ENCODE measurements at places on chromosomes 12 and 14.
A peak's percentile ranks its signal among the peaks of the same experiment; 100 is the strongest.

DNA sequence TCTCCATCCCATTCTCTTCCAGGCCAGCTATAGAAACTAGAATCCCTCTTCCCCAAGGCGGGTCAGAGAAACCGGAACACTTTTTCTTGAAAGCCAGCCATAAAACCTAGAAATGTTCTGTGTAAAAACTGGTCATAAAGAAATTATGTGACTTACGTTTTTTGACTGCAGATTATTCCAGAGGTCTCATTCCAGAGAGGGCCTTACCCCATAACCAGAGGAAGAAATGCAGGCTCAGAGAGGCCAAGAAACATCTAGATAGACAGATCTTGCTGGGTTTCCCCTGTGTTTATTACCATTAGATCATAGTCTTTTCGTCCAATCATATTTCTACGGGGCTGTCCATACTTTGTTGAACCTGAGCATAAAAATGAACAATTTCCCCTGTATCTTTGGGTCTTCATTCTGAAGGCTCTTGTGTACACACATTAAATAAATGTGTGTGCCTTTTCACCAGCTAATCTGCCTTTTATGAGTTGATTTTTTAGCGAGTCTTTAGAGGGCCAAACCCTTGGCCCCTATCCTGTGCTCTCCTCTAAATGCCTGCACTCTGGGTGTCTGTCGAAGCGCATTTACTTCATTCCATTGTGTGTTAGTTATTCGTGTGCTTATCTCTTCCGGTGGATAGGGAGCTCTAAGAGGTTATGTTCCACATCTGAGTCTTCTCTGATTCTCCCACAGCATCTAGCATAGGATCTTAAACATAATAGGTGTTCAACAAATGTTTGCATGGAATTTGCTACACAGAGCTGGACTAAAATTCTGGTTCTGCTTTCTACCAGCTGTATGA lies 163.0 kb downstream of the ADCK1 start:
- no peak for DNase-seq

DNA sequence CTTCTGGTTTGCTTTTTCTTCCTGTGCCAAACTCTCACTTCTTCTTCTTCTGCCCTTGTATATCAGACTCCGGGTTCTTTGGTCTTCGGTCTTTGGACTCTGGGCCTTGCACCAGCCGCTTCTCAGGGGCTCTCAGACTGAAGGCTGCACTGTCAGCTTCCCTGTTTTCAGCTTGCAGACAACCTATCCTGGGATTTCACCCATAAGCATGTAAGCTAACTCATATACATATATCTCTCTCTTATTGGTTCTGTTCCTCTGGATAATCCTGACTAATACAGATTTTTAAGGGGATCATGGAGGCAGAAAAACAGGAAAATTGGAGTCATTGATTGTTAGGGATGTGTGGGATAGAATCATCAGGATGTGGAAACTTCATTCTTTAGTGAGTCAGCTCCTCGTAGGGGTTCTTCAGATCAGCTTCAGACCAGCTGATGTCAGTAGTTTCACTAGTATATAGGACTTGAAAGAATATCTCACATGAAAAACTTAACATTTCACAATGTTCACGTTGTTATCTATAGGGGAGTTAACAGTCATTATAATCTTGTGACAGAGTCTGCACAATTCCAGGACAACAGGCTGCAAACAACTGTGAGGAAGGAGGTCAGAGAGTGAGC lies 102.9 kb downstream of the RASSF9 start:
- no peak for DNase-seq

DNA sequence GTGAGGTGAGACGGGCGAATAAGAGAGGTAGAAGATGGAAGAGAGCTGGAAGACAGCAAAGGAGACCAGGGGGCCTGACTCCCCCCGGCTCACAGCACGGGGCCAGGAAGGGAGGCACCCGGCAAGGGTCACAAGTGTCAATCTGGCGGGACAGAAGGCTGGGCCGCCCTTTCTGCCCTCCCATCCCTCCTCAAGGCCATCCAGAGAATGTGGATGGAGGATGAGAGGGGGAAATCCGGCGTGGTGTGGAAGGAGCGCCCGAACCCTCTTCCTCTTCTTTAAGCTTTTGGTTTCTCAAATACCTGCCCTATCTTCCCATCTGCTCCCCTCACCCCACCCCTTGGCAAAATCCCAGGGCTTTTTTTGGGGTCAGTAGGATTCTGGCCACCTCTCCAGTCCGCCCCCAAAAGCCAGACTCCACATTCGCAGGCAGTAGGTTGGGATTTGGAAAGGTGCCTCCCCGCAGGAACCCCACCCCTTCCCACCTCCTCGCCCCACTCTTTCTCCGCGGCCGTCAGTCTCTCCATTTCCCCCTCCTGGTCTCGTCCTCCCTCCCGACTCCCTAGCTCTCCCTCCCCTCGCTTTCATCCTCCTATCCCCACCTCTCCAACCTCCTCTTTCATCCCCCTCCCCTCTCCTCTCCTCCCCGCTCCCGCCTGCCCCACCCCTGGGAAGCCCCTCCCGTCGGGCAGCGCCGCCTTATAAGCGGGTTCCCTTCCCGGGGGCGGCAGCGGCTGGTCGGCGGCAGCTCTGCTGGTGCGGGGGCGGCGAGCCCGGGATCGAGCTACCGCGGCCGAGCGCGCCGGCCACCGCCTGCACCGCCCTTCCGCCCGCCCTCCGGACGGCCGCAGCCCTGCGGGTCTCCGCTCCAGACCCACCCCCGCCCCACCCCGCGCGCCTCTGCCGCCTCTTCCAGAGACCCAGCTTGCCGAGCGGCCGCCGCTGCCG lies at the start of gene PTMS:
Gene PTMS, plus strand, starts transcription at position 730 of the 948 bp plus-strand sequence. CDS start 343 bp downstream, outside the sequence.
- DNase-seq = no peak

- no peak for DNase-seq
These were observed 6.3 kb upstream of the HOXC4 start for GRCh38 chr12:54047160-54047963.

DNA sequence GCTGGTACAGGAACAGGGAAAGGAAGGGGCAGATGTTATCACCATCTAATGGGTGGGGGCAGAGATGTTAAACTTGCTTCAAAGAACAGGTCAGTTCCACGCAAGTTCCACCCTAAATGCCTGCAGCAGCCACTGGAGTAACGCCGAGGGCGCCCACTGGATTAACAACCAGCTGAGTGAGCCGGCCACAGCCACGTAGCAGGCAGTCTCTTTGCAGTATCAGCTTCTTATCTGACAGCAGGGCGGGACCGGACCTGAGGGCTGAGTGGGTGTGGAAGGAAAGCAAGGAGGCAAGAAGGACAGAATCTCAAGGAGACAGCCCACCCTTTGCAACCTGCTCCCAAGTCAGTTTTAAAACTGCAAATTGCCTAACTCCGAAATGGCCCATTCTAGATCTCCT lies 38.4 kb upstream of the FOXN3 start:
- DNase-seq = no peak

GRCh38 chr12:6952121-6952862 lies 1.1 kb downstream of the PTPN6 start:
- no peak for DNase-seq

- DNase-seq = peak; percentile 11
These were observed 25.1 kb upstream of the CDK17 start for GRCh38 chr12:96425321-96425720.

- DNase-seq = no peak
These were observed 5.5 kb downstream of the DNAH10 start for GRCh38 chr12:123767613-123768012.

- DNase-seq = no peak
These were observed 6.4 kb upstream of the GLIPR1 start for GRCh38 chr12:75474116-75474515.

- no peak for DNase-seq
These were observed 24.7 kb upstream of the RNASE1 start for GRCh38 chr14:20827326-20827725.

DNA sequence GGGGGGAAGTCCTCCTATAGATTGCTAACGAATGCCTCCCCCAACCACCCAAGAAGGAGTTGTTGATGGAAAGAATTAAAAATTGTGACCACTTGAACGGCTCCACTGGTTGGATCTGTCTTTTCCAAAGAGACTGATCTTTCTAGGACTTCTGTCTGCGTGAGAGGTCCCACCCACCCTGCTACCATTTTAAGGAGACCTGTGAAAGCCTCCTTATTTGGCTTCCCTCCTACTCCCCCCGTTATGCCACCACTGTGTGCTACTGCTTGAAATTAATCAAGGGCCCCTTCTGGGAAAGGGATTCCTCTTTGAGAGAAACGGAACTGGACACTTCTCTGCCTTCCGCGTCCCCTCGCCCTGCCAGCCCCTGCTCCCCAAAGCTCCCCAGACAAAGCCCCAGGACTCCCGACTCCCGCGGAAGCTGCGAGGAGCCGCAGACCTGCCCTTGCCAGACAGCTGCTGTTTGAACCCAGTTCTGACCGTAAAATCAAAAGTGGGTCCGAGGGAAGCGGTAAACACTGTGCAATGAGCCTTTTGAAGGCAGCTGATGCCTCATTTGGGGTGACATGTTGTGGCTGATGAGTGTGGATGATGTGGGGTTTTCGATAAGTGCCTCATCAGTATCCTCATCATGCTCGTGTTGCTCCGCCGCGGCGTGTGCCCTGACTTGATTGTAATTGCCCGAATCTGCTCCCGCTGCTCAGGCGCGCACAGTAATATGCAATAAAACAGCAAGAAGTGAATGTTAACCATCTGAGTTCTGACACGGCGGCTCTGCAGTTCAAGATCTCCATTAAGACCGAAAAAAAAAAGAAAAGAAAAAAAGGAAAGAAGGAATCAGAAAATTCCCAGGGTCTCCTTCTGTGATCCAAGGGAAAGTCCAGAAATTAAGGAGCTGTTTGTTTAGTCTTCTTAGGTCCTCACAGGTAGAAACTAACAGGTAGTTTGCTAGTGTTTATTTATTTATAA lies 48.2 kb downstream of the MBIP start:
- DNase-seq = no peak

GRCh38 chr14:50954811-50955372 lies 10.6 kb upstream of the PYGL start:
- no peak for DNase-seq

- DNase-seq = no peak
These were observed 17.3 kb downstream of the PCNX1 start for GRCh38 chr14:70924521-70924920.

DNA sequence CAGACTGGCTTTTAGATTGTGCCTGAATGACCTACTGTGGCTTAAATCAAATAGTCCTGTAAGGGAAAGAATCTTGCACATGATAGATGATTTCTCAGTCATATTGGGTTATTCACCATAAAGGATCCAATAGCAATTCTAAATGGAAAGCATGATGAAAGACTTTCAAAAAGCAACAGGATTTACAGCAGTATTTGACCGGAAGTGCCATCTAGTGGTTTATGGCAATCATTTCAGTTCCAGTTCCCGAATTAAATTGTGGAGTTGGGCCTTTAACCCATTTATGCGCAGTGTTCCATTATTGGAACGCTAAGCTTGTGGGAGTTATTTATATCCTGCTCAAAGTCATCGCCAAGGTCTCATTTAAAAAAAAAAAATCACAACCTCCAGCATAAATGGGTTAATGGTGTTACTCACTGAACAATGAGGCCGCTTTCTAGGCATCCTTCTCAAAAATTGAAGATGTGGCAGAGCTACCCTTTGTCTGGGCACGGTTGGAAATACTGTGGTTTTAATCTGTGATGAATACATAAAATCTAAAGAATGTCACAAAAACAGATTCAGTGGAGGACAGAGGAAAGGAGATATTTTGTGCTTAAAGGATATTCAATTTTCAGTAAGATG lies 60.8 kb upstream of the REP15 start:
- DNase-seq = no peak

DNA sequence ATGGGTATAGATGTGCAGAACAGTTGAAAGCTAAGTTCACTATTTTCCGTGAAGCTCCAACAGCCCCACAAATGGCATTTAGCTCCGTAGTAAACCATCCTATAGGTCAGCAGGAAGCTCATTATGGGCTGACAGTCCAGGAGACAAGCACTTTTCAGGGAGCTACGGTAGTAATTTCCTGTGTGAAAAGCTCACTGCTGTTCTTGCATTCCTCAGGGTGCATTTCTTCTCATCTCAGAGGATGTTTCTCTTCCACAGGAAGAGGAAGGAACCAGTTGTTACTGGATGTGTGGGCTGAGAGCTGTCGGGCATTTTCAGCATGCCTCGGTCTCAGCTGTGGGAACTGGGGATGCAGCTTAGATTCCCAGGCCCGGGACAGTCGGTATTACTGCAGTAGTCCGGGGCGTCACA lies 72.8 kb downstream of the GALNT4 start:
- no peak for DNase-seq

DNA sequence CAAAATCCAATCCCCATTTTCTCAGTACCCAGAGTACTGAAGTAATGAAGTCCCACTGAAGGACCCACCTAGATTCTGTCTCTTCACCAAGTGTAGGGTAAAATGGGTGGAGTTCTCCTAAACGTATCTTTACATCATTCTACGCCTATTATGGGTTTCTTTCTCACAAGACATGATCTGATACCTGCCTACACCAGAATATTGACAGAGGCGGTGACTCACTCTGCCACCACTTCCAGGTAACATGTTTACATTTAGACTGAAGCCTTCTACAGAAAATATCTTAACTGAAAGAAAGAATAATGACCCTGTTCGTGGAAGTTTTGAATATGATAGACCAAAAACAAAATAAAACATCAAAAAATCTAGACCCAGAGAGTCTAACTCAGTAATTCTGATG lies 89.8 kb downstream of the BTG1 start:
- DNase-seq = peak; percentile 95

All from CD4-positive, alpha-beta T cell treated with Interleukin-4 for 4 hours (primary cell).